T47D (cell line): ENCODE measurements at places on chromosomes 7 and 10.

- DNase-seq: no peak
These were observed 24.5 kb upstream of the ZNF488 start for GRCh38 chr10:47408606-47409005.

DNA sequence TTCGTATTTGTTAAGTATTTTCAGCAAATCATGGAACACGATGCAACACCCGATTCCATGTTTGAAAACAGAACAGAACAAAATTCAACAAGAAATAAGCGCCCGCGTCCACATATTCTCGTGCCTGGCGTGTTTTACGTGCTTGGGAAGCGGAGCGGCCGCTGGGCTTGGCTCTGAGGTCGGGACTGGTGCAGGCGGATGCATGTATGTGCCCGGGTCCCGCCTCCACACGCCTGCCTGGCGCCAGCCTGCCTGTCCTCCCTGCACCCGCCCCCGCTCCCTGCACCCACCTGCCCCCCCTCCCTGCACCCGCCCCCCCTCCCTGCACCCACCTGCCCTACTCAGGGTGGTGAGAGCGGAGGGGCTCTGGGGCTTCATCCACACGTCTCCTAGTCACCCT is 454.5 kb downstream of the DNAJB6 start:
- DNase-seq: no peak

DNA sequence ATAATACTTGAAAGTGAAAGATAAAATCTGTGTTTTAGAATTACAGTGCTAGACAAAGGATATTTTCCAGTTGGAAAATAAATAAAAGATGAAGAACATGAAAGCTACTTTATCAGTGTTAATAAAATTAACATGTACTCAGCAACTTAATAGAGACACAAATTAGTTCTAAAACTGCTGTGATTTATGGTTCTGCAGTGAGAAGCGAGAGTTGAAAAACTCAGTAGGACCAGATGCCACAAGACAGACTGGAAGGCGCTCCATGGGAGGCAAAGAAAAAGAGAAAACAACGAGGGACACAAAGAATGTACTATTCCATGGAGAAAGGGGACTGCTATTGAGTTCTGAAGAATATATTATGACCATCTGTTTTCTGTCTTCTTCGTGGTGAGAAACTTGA is 590.4 kb downstream of the PHTF2 start:
- DNase-seq: no peak

DNA sequence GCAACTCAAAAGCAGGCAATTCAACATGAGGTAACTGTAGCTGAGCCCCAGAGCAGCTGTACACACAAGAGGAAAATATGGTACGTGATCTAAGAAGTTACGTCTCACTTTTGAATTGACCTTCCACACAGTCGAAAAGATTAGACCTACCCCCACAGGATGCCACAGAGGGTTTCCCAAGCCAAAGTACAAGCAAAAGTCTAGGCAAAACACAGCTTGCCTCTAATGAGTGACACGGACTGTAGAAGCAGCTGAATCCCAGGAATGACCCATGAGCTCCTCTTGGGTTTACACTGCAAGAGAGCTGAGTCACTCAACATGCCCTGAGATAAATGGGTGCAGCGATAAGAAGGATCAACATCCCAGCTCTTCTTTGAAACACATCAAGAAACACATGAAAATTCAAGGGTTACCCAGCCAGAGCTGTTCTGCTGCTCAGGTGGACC is 9.8 kb downstream of the CREB3L2 start:
- DNase-seq: no peak

GRCh38 chr10:132062641-132063390 is 2.9 kb upstream of the JAKMIP3 start:
- no peak for DNase-seq

DNA sequence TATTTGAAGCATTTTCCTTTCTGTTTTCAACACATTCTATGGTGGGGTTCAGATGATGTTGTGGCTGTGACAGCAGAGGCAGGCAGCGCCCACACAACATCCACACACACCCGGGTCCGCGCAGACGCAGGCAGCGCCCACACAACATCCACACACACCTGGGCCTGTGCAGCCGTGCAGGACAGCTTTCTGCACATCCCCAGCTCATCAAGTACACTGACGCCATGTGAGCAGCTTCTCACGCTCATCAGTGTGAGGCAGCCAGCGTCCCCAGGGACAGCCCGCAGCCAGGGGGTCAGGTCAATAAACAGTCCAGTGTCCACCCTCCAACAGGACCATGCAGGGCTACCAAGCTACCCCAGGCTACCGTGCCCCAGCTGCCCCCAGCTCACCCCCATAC is 272.8 kb upstream of the TCERG1L start:
- DNase-seq: no peak

DNA sequence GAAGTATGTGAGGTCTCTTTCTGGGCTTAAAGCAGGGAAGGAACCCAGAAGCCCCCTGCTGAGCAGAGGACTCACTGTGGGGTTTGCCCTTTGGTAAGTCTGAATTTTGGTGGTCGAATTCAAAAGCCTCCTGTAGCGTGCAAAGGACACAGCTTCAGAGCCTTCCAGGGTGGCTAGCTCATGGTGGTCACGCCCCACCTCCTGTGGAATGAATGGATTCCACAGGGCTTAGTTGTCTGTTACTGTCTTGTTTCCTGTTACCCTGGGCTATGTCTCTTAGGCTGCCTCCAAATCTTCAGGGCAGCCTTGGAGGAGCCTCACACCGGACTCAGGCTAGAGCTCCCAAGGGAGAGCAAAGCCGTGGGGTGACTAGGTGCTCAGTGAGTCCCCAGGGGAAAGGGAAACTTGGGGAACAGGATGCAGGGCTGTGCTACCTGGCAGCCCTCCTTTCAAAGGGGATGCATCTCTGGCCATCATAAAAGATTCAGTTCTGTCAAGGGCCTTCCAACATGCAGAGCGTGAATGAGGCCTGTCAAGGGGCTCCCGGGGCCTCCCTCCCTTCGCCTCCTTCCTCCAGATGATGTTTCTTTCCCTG is 211.7 kb downstream of the CCSER2 start:
- no peak for DNase-seq

GRCh38 chr7:20784388-20785156 is 2.1 kb downstream of the SP8 start:
- DNase-seq: no peak

DNA sequence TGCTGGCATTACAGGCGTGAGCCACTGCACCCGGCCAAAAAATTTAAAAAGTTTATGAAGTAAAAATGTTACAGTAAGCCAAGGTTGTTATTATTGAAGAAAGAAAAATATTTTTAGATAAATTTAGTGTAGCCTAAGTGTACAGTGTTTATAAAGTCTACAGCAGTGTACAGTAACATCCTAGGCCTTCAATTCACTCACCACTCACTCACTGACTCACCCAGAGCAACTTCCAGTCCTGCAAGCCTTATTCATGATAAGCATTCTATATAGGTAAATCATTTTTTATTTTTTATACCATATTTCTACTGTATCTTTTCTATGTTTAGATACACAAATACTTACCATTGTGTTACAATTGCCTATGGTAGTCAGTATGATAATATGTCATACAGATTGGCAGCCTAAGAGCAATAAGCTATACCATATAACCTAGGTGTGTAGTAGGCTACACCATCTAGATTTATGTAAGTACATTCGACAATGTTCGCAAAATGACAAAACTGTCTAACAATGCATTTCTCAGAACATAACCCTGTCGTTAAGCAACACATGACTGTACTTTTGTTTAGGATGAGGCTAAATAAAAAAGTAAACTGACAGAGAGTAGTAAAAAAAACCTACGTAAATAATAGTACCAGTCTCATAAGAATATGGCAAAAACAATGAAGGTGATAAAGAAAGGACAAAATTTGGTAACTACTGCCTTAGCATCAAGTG is 77.8 kb upstream of the FAM133B start:
- DNase-seq: no peak
